SW 1271 (cell line): ENCODE measurements at places on chromosomes 1 and 21.

- no peak for DNase-seq
Observed at GRCh38 chr1:240027059-240027462, 64.6 kb upstream of the FMN2 start.

GRCh38 chr1:40421431-40422384 lies 28.6 kb upstream of the ZFP69B start:
- no peak for DNase-seq

DNA sequence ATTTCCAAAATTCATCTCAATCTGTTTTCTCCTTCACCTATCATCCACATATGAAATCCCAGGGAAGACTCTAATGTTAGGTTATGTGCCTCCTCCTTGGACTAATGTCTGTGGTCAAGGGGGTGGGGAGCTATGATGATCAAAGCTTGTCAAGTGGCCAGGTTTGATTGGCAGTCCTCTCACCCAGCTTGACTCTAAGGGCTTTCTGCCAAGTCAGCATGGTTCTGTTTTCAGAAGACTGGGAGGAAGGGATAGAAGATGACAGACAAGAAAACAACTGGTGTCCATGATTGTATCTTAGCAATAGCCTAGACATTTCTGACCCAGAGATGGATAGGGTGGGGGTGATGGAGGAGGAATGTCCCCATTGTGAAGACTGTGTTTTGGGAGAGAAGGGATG lies 9.1 kb upstream of the THEM5 start:
- DNase-seq = no peak

GRCh38 chr1:160344936-160345335 lies 1.8 kb downstream of the NCSTN start:
- no peak for DNase-seq

- peak; percentile 55 for DNase-seq
Observed at GRCh38 chr1:85850238-85850637, 142.0 kb upstream of the ZNHIT6 start.

GRCh38 chr1:207579436-207579799 lies 65.5 kb upstream of the CR1L start:
- DNase-seq = peak; percentile 56

- no peak for DNase-seq
Observed at GRCh38 chr21:32173121-32173724, 105.6 kb downstream of the MIS18A start.

- no peak for DNase-seq
Observed at GRCh38 chr1:28392027-28392652, 22.6 kb downstream of the PHACTR4 start.

DNA sequence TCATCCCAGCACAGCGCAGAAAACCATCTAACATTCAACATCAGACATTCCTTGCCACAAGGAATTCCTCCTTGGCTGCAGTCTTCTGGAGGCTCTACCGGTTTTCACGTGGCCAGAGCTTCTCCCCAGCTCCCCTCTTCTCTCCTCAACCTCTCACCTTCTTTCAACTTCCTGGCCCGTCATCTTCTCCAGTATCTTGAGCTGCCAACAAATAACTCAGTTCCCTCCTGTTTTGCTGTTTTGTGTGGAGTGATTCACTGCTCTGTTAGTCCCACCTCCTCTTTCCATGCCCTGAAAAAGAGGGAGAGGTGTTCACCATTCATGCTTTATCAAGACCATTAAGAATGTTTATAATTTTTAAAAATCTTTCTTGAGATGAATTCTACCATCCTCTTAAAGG lies 32.6 kb downstream of the PIGM start:
- DNase-seq = no peak

DNA sequence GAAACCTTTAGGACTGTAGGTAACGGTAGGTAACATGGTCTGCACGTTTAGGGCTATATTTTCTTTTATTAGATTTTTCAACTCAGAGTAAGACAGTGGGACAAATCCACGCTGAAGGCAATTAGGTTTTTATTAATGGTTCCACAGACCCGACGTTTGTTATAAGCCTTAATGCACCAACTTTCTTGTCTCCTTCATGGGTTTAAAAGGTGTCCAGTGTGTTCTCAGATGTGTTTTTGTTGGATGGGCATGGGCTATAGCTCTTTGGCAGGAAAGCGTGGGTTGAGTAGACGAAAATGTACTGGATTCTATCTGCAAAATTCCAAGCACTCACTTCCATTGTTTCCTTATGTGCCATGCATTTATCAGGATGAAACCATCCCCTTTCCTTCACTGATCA lies 88.0 kb upstream of the SIM2 start:
- DNase-seq = no peak

GRCh38 chr1:160117709-160118183 lies 2.2 kb downstream of the ATP1A2 start:
- no peak for DNase-seq

GRCh38 chr1:24108334-24109165 lies 3.4 kb downstream of the MYOM3 start:
- no peak for DNase-seq

DNA sequence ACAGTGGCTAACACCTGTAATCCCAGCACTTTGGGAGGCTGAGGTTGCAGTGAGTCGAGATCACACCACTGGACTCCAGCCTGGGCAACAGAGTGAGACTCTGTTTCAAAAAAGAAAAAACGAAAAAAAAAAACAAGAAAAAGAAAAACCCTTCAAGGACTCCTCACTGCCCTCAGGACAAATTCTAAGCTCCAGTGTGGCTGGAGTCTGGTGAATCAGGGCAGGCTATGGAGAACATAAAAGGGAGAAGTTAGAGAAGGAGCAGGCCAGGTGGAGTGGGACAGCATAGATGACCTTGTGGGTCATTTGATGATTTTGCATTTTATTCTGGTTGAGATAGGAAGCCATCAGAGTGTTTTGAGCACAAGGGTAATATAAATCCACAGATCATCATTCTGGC lies 12.5 kb upstream of the UAP1 start:
- DNase-seq = no peak

DNA sequence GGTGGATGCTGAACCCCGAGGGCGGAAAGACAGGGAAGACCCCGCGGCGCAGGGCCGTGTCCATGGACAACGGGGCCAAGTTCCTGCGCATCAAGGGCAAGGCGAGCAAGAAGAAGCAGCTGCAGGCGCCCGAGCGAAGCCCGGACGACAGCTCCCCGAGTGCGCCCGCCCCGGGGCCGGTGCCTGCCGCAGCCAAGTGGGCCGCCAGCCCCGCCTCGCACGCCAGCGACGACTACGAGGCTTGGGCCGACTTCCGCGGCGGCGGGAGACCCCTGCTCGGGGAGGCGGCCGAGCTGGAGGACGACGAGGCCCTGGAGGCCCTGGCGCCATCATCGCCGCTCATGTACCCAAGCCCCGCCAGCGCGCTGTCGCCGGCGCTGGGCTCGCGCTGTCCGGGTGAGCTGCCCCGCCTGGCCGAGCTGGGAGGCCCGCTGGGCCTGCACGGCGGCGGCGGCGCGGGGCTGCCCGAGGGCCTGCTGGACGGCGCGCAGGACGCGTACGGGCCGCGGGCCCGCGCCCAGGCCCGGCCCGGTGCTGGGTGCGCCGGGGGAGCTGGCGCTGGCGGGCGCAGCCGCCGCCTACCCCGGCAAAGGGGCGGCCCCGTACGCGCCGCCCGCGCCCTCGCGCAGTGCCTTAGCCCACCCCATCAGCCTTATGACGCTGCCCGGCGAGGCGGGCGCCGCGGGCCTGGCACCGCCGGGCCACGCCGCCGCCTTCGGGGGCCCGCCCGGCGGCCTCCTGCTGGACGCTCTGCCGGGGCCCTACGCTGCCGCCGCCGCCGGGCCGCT lies 20.7 kb downstream of the FOXO6 start:
- DNase-seq = no peak

DNA sequence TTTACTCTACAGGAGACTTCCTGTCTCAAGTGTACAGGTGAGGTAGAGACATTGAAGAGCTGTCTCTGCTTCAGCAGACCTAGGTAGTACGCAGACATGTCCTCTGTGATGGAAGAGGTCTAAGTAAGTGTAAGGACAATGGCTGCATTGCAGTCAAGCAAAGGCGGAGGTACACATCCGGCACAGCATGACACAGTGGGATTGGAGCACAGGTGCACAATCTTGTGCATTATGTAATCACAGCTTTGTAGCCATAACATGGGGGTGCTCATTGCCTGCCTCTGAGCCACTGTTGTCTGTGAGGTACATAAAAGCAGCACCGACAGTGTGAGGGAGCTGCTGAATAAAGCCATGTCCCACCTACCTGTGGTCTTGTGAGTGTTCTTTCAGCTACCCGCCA lies 66.4 kb upstream of the CCDC190 start:
- no peak for DNase-seq

- no peak for DNase-seq
Observed at GRCh38 chr1:151371370-151372057, 991 bp downstream of the SELENBP1 start.

DNA sequence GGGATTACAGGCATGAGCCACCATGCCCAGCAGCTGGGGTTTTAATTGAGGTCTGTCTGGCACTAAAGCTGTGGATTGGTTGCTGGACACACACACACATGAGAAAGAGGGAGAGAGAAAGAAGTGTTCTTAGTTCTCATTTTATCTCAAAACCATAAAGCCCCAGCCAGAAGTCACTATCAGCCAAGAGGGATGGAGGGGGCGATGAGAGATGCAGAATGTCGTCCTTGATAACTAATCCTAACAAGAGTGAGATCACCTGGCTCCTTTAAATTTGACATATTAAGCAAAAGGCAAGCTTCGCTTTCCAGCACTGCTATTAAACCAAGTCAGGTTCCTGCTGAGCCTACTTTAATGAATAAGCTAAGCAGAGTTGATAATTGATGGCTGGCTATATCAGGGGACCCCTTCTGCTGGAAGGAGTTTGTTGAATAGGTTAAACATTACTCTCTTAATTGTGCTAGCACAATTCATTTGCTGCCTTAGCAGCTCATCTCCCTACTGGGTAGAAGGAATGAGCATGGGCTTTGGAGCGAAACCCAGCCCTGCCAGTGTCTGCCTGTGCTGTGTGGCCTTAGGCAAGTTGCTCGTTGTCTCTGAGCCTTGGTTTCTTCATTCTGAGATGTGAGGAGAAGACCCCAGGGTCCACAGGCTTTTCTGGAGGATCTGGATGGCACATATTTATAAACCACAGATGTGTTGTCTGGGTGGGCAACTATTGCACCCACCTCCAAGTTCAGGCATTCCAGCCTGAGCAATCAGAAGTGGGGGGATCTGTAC lies 50.8 kb downstream of the ALPL start:
- no peak for DNase-seq

DNA sequence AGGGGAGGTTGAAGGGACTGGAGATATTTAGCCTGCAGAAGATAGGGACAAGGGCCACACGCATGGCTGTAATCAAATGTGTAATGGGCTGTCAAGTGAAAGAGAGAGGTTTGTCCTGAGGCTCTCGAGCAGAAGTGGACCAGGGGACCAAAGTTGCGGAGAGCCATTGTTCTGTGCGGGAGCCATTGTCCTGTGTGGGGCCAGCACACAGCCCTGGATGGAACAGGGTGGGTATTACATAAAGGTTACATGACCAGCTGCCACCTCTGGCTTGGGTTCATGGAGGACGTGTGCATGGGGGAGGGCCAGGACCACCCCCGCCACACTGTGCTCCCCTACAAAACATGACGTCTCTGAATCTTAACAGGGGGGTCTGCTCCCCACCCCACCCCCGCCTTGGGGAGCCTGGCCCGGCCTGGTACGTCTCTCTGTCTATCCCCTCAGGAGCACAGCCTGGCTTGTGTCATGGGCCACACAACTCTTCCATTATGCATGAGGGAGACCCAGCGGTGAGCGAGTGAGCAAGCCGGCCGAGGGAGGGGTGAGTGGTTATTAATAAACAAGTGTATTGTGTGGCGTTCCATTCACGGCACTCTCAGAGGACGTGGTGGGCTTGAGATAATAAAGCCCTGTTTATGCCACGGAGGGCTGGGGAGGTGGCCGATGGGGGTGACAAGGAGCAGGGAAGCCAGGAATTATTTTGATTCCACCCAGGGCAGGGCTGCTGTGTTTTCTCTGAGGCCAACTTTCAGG lies at the start of gene NFASC:
Gene NFASC, plus strand, starts transcription at position 703 of the 753 bp plus-strand sequence. CDS start 73,454 bp downstream, outside the sequence.
- no peak for DNase-seq

- DNase-seq = no peak
Observed at GRCh38 chr21:32007456-32007855, 134.6 kb downstream of the HUNK start.

- no peak for DNase-seq
Observed at GRCh38 chr1:62364721-62365120, 45.5 kb upstream of the KANK4 start.

GRCh38 chr1:166082601-166083000 lies 84.2 kb downstream of the FAM78B start:
- DNase-seq = no peak

DNA sequence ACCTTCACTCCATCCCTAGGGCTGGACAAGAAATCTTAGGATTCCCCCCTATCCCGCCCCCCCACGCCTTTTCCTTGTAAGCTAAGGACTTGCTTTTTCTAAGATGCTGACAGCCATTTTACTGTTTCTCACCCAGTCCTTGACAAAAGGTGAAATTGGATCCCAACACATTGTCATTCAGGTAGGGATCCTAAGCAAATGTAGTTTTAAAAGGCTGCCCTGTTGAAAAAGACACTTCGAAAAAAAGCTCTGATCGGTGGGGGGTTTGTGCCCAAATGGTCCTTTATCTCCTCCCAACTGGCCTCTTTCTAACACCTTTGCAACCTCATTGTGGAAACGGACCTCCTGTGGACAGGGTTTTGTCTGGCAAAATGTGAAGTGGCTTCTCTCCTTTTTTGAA lies 2.9 kb downstream of the CACHD1 start:
- no peak for DNase-seq

DNA sequence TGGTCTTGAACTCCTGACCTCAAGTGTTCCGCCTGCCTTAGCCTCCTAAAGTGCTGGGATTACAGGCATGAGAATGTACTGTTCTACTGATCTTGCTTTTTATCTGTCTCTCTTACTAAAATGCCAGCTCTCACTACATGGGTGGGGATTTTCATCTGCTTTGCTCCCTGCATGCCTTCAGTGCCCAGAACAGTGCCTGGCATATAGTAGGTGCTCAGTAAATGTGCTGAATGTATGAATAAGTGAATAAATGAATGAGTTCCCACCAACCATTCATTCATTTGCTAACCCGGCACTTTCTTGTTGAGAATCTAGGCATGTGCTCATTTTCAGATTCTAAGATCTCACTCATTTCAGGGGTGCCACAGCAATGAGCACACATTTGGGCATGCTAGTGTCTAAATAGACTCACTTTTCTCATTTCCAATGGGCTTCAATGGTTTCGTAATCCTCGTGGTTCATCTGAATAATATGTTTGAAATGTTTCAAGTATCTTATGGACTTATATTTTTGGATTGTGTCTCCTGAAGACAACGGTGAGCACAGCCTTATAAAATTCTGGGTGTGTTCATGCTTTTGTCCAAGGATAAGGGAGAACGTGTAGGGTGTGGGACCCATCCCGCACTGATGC lies 7.6 kb downstream of the DHRS3 start:
- DNase-seq = no peak

GRCh38 chr21:29568020-29568697 lies 269.4 kb downstream of the BACH1 start:
- DNase-seq = no peak

DNA sequence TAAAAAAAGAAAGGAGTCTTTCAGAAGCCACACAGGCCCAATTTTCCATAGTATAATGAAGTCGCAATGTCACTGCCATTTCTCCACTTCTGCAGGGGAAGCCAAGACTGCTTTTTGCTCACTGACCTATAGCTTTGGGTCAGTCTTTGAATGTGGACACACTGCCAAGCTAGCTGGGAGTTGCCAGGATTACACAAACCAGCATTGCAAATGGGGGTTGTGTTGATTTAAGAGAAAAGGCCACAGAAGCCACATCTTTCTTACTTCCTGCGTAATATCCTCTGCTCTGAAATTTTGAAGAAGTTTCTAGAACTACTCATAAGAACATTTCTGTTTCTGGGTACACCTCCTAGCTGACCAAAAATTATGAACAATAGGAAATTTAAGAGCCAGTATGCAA lies 45.8 kb upstream of the SAMSN1 start:
- no peak for DNase-seq

- DNase-seq = no peak
Observed at GRCh38 chr1:102089791-102090190, 93.1 kb upstream of the OLFM3 start.
